ENCODE measurements at places on chromosomes 3 and 15.

- no peak for DNase-seq
Observed at GRCh38 chr3:33202711-33203457, 15.7 kb downstream of the SUSD5 start.

DNA sequence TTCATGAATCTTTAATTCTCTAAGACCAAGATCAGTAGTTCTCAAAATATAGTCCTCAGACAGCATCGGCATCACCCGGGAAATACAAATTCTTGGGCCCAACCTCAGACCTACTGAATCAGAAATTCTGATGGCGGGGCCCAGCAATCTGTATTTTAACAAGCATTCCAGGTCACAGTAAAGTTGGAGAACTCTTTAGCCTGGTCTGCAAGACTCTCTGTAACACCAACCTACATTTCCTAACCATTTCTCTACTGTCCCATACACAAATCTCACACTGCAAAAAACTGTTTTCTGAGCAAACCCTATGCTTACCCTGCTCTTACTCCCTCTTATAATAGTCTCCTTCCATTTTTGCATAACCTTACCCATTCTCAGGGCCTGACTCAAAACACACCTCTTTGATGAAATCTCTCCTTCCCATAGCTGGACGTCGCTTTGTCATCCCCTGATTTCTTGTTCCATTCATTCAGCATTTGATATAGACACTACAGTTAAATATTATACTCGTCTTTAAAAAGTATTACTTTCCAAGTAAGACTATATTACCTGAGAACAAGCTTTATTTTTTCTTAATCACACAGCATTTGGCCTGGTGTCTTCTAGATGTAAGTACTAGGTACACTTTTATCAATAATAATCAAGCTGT lies 83.3 kb upstream of the MYO5C start:
- no peak for DNase-seq

DNA sequence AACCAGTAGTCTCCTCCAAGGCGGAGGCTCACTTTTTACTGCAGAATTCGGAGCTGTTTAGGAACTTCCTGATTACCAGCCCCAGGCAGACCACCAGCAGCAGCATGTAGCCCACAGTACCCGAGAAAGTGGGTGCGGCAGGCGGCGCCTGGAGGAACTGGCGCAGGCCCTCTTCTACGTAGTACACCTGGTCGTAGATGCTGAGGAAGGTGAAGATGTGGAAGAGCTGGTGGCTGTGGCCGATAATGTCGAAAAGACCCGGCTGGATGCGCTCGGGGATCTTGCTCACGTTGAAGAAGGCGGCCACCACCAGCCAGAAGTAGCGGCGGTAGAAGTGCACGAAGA lies 1.3 kb downstream of the PAQR9 start:
- no peak for DNase-seq

GRCh38 chr3:79160421-79160820 lies 607.4 kb downstream of the ROBO1 start:
- no peak for DNase-seq

- peak; percentile 49 for DNase-seq
Observed at GRCh38 chr3:183447206-183448001, 19.0 kb upstream of the MCF2L2 start.

GRCh38 chr3:14401692-14402303 lies 608 bp upstream of the SLC6A6 start:
- no peak for DNase-seq

DNA sequence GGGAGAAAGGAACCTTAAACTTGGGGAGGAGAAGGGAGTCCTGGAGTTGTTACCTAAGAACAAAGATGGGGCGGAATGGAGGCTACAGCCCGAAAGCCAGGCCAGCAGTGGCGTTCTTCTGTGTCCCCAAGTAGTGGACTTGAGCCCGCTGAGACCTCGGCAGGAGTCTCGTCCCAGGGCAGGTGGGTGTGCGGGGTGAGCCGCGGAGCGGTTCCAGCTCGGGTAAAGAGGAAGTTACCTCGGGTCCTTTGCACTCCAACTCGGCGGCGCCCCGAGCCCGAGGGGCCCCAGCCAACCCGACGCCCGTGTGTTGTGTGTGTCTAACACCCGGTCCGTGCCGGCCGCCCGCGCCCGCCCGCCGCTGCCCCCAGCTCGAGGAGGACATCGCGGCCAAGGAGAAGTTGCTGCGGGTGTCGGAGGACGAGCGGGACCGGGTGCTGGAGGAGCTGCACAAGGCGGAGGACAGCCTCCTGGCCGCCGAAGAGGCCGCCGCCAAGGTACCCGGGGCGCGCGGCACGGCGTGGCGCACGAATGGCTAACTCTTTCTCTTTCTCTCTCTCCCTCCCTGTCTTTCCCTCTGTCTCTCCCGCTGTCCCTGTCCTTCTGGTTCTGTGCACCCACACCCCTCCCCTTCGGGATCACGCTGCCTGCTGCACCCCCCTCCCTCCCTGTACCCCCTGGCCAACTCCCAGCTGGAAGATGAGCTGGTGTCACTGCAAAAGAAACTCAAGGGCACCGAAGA lies 959 bp downstream of the TPM1 start:
- DNase-seq: no peak

DNA sequence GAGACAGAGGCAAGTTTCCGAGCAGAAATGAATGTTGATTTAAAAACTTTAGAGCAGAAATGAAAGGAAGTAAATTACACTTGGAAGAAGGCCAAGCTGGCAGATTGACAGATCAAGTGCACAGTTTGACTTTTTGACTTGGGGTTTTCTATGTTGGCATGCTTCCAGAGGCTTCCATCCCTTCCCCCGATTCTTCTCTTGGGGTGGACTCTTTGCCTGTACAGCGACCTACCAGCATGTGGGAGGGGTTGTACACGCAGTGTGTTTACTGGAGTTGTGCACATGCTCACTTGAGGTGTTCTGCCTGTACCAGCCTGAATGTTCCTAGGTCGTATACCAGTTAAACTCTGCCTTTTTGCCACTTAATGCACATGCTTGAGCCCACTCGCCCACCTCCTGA lies 701.5 kb upstream of the GBE1 start:
- no peak for DNase-seq

DNA sequence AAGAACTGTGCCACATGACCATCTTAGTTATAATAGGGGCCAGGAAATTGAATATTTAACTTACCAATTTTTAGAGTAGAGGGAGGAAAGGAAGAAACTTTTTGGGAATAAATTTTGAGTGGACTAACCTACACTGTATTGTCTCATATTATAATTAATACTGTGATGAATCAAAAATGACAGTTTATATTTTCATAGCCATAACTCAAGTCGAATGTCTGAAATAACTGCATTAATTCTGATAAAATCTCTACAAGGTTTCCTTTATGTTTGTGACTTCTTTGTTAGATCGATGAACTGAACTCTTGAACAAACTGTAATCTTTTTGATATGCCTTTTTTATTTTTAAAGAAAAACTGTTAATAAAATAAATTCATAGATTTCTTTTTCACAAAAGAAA lies 132.8 kb upstream of the DPH6 start:
- DNase-seq: no peak

- no peak for DNase-seq
Observed at GRCh38 chr15:43987924-43988323, 161.1 kb downstream of the WDR76 start.

DNA sequence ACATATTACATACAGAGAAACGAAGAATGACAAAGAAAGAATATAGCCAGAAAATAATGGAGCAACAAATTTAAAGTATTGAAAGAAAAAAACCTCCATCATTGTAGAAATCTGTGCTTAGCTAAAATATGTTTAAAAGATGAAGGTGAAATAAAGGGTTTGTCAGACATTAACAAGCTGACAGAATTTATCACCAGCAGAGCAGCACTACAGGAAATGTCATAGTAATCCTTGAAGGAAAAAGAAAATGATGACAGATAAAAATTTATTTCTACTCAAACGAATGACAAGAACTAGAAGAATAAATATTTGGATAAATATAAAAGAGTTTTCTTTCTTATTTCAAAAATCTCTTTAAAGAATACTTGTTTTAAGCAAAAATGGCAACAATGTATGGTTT lies 40.6 kb upstream of the OTOL1 start:
- DNase-seq: no peak

DNA sequence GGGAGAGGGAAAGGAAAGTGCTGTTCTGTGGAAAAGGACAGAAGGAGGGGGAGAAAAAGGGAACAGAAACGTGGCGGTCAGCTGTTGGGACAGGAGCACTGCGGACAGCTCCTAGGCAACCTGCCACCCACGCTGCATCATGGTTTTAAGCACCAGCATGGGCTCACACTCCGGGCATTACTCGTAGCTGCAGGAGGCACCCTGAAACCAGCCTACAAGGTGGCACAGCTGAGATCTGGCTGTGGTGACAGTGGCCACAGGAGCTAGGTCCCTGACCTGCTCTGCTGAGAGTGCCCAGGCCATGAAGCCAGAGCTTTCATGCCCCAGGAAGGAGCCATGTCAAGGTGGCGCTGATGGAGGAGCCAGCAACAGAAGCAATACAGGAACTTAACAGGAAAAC lies 161.4 kb upstream of the ST8SIA2 start:
- DNase-seq: no peak
